Stimulated activated CD4-positive, alpha-beta T cell treated with anti-CD3 and anti-CD28 coated beads, Interleukin-1b, Interleukin-23, amount 100 ng/mL, for 1 hour (primary cell): ENCODE measurements at places on chromosomes 6 and 20.
A peak's percentile ranks its signal among the peaks of the same experiment; 100 is the strongest.

DNA sequence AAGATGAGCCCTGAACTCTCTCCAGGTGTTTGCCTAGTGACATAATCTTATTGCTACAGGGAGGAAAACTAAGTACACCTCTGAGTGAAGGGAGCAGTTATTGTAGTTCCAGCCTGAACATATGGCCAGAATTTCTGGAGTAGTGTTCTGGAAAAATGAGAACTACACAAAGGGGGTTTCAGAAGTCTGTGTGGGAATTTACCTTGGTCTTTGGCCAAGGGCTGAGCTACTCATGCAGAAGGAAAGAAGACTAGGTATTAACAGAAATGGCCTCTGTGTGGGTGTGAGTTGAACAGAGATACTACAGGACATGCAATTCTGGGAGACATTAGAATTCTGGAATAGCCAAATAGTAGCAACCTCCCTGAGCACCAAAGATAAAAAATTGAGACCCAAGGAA, 1009.7 kb upstream of the GJE1 start:
- DNase-seq, result no peak

- DNase-seq, result no peak
Observed at GRCh38 chr6:11732036-11732631, 46.5 kb downstream of the ADTRP start.

- DNase-seq, result no peak
Observed at GRCh38 chr20:34364223-34364506, 1.1 kb downstream of the ITCH start.

- no peak for DNase-seq
Observed at GRCh38 chr6:108937170-108937569, 88.9 kb downstream of the ARMC2 start.

DNA sequence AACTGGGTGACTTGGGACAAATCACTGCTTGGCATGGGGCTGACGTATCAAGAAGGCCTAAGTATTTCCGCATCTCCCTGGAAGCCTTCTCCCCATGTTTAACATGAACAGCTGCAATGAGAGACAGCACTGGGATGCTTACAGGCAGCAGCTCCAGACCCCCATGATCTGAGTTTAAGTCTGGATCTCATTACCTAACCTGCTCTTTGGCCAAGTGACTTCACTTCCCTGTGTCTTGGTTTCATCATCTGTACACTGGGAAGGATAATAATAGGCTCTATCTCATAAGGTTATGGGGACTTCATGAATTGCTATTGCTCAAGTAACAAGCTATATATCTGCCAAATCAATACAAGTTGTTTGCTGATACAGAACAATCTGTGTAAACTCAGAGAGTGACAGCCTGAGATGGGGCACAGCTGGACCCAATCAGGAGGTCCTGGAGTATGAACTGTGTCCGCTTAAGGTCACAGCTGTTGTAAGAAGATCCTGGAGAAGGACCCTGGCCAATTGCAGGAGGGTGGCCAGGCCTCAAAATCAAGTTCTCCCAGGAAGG, 56.0 kb downstream of the TGM2 start:
- no peak for DNase-seq

DNA sequence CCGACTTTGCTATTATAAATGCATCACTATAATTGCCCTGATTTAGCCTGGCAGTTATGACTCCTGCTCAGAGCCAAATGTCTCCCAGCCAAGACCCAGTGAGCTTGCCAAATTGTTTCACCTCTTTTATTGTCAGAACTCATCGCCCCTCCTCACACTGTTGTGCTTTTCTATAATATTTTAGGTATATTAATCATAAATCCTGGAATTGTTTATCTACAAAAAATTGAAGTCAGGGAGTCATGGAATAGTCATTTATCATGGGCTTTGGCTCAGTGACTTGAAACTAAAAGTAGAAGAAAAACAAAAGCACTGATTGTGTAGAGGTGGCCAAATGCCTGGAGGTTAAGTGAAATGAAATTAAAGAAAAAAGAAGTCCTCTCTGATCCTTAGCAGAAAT, 85.6 kb downstream of the PFDN4 start:
- DNase-seq, result no peak

- DNase-seq, result no peak
Observed at GRCh38 chr6:90216072-90216977, 80.3 kb downstream of the BACH2 start.

DNA sequence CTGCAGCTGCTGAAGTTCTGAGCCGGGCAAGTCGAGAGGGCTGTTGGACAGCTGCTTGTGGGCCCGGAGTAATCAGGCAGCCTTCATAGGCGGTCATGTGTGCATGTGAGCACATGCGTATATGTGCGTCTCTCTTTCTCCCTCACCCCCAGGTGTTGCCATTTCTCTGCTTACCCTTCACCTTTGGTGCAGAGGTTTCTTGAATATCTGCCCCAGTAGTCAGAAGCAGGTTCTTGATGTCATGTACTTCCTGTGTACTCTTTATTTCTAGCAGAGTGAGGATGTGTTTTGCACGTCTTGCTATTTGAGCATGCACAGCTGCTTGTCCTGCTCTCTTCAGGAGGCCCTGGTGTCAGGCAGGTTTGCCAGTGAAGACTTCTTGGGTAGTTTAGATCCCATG, 21.2 kb upstream of the MAPK13 start:
- no peak for DNase-seq

- no peak for DNase-seq
Observed at GRCh38 chr6:36692220-36692619, 5.4 kb upstream of the RAB44 start.

- DNase-seq, result no peak
Observed at GRCh38 chr6:139468178-139468819, 93.9 kb upstream of the CITED2 start.

GRCh38 chr20:49216991-49217578, 2.1 kb upstream of the DDX27 start:
- DNase-seq, result peak; percentile 98

DNA sequence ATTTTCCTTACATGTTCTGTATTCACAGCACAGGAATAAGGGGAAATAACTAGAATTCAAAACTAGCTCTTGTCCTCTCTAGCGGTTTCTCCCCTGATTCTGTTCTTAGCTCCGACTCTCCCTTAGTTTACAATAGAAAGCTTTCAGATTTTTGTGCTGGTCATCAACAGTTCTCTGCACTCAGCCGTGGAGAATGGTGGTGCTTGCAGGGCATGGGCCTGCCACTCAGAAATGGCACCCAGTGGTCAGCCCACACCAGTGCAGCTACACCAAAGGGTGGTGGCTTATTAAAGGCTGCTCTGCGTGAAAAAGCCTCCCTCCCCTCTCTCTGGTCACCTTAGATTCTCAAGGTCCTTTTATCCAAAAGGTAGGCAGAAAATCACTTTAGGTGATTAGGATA, 123.5 kb downstream of the SASH1 start:
- DNase-seq, result no peak

DNA sequence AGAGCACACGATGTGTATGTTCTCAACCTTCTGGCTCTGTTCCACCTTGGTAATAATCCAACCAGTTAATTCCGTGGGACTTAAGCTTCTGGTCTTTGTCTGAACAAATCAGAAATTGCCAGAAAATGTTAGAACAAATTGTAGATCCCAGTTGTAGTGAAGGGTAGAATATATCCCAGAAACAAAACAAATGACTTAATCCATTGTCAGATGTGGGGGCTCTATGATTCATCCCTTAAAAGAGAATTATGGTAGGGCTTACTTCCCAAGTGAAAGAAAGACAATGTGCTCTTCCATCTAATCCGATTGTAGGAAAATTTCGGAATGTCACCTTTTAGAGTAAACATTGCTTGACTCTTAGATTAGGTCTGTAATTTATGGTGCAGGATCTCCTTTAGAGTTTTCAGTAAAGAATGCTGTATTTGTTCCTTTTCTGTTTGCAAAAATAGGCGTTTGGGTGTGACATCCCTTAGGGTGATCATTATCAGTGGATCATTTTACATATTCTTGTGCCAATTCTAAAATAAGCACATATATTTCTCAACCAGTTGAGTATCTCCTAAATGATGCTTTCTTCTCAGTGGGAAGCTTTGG, 234.5 kb upstream of the ZNF217 start:
- DNase-seq, result no peak

DNA sequence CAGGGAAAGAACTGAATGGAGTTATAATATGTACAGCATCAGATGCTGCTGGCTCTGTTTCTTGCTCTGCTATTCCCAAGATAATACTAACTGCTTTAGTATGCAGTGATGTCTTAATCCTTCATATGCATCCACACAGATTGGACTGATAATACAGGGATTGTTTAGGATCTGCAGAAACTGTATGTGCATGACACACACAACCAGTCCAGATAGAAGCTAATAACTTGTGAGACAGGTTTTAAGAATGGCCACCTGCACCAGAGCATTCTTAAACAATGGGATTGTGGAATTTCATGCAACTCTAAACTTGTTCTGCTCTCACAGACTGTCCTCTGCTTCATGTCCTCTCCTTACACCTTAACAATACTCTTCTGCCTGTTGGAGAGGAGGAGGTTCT, 90.9 kb downstream of the SPTLC3 start:
- DNase-seq, result no peak

DNA sequence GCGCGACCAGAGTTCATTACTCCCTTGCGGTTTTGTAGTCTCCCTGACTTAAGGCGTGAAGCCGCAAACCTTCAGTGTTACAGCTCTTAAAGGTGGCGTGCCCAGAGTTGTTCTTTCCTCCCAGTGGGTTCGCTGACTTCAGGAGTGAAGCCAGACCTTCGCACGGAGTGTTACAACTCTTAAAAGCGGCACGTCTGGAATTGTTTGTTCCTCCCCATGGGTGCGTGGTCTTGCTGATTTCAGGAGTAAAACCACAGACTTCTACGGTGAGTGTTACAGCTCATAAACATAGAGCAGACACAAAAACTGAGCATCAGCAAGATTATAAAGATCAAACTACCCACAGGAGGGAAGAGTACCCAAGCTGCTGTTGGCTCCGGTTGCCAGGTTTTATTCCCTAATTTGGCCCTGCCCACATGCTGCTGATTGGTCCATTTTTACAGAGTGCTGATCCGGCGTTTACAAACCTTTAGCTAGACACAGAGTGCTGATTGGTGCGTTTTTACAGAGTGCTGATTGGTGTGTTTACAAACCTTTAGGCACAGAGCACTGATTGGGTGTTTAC, 10.4 kb downstream of the TMEM14C start:
- no peak for DNase-seq

DNA sequence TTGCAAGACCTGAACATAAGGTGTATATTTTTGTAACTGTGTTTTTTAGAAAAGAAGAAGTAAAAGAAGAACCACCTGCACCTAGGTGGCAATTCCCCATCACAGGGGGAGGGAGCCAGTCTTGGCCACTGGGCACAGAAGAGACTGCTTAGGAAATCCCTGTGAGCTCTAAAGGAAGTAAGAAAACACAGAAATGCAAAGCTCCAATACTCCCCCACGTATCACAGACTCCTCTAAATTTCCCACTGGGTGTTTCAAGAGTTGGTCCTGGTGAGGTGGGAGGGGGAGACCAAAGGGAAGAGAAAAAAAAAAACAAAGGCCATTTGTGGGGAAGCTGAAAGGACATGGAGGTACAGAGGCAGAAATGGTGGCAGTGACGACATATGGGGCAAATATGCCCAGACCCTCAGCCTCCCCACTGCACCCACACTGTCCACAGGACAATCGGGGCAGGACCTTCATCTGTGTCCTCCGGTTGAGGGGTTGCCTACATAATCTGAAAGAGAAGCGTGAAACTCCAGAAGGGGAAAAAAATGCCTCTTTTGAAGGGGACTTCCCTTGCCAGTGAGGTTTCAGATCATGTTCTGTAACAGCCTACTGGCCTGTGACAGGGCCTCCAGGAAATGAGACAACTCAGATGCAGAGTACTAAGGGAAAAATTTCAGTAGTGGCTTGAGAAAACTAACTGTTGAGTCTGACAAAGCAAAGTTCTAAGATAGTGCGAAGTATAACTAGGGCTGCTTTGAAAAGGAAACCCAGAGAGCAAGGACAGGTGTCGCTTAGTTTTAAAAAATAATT, 226.2 kb upstream of the MARCKS start:
- DNase-seq, result no peak

DNA sequence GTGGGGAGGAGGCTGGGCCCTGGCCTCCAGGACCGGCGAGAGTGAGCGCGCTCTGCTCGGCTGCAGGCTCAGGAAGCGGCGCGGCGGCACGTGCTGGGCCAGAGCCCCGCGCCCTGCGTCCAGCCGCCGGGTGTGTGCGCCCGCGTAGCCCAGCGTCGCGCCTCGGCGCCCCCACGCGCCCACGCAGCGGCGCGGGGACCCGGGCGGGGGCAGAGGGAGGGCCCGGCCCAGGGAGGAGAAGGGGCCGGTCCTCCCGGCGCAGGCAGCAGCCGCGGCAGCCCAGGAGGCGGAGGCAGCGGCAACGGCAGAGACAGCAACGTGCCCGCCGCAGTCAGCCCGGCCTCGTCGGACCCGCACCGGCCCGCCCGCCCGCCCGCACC, at the start of gene EYA2:
EYA2 (plus strand) TSS at position 265 of the 380 bp plus-strand sequence. CDS start 95,168 bp downstream, outside the sequence.
- no peak for DNase-seq

GRCh38 chr20:63456429-63457284, 15.8 kb downstream of the KCNQ2 start:
- DNase-seq, result no peak

DNA sequence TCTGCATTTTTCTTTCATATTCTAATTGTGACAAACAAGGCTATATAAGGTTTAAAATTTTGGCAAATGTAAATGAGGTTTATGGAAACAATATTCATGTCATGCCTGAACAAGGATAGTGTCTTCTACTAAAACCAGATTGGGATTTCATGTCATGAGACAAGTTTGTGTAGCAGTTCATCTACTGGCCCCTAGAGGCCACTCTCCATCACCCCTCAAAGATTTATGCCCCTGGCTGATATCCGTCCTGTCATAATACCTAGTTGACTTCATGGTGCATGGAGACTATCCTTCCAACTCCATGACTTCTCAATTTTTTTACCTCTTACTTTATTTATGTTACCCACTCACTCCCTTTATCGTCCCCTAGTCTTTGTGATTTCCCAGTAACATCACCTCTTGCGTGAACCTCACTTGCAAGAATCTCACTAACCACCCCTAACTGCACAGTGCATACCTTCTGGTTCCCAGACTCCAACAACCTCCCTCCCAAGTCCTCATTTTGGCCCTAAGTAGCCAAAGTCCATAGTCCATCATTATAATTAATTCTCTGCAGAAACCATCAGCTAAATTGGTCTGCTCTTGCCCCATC, 179.8 kb downstream of the TASP1 start:
- no peak for DNase-seq
